ENCODE measurements at places on chromosomes 7 and 10.

DNA sequence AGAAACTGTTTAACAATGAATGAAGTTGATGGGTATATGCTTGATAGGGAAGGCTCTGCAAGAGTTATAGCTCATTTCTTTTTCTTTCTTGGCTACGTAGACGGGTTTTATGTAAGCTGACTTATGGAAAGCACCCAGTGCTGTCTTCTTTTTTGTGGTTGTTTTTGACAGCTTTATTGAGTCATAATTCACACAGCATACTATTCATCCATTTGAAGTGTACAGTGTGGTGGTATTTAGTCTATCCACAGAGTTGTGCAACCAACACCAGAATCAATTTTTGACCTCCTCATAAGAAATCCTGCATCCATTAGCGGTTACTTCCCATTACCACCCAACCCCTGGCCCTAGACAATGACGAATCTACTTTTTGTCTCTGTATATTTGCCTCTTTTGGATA is 240.6 kb upstream of the KIAA1217 start:
- no peak for DNase-seq

GRCh38 chr10:42938351-42938750 is 138.5 kb upstream of the RET start:
- no peak for DNase-seq

GRCh38 chr10:97781618-97782331 is 10.0 kb upstream of the SFRP5 start:
- peak; percentile 24 for DNase-seq

- no peak for DNase-seq
Measured at GRCh38 chr10:93222211-93222754, 148.6 kb downstream of the CYP26A1 start.

GRCh38 chr7:156020566-156020965 is 208.3 kb upstream of the SHH start:
- DNase-seq, result no peak

DNA sequence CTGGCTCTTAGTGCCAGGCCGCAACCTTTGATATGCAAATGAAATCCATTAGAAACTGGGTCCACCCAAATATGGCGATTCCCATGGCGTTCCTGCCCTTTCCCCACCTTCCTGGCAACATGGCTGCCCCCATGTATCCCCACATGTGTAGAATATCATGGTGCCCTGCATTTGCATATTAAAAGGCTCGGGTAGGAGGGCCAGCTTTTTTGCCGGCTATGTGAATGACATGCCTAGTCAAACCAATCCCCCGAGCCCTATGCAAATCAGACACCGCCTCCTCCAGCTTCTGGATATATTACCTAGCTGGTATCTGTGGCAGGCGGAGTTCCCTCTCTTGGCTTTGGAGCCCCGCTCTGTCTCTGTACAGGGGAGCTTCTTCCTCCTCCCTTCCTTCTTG is 18.3 kb downstream of the MMS19 start:
- DNase-seq, result no peak

DNA sequence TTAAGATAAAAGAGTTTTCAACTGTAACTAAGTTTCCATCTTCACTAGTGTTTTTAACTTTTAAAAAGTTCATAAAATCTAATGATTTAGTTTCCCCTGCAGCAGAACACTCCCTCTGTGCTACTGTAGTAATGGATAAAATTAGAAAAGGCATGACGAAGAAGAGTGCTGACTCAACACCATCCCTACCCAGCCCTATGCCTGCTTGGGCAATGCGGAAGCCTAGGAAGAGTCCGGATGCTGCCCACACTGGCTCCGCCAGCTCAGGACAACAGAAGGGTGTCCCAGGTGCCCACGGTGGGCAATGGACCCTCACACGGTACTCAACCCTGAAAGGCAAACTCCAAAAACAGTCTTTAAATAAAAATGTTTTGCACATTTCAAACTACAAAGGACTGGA is 118.2 kb downstream of the LARP4B start:
- DNase-seq, result no peak

- no peak for DNase-seq
Measured at GRCh38 chr10:92627845-92628480, 35.0 kb downstream of the KIF11 start.

- no peak for DNase-seq
Measured at GRCh38 chr10:102997998-102998397, 79.9 kb downstream of the CNNM2 start.

DNA sequence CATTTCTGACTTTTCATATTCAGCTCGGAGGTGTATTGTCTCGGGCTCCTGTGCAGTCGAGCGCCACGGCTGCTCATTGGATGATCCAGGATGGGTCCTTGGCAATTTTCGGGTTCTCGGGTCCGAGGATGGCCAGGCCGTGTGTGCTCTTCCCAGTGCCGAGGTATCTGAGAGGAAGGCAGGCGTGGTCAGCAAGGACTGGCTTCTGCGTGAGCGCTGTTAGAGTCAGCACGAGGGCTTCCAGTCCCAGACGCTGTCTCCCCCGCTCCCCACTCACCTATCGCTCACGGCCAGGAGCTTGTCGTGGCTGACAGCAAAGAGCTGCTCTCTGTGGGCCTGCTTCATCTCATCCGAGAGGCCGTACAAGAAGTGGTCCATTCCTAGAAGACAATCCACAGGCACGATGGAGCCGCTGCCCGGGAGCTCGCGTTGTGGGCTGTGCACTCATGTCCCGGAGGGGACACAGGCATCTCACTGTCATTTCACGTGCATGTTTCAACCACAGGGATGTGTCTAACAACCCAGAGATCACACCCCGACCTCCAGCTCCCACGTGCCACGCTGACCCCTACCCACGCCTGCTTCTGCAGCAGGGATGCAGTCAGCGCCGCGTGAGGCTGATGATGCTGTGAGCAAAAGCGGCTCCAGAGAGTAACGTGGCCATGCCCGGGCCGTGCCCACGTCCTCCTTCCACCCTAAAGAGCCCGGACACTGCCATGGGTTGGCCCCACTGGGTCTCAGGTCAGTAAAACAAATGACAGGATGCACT is 34.4 kb downstream of the PITRM1 start:
- DNase-seq, result no peak

GRCh38 chr10:126519185-126519584 is 130.9 kb upstream of the ADAM12 start:
- DNase-seq, result no peak

- no peak for DNase-seq
Measured at GRCh38 chr7:16708511-16708910, 45.0 kb upstream of the TSPAN13 start.

DNA sequence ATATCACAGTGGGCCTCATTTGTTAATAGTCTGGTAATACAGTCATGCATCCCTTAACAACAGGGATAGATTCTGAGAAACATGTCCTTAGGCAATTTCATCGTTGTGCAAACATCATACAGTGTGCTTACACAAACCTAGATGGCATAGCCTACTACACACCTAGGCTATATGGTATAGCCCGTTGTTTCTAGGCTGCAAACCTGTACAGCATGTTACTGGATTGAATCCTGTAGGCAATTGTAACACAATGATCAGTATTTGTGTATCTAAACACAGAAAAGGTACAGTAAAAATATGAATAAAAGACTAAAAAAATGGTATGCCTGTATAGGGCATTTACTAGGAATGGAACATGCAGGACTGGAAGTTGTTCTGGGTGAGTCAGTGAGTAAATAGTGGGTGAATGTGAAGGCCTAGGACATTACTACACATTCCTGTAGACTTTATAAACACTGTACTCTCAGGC is 12.0 kb upstream of the RHOBTB1 start:
- DNase-seq, result no peak

DNA sequence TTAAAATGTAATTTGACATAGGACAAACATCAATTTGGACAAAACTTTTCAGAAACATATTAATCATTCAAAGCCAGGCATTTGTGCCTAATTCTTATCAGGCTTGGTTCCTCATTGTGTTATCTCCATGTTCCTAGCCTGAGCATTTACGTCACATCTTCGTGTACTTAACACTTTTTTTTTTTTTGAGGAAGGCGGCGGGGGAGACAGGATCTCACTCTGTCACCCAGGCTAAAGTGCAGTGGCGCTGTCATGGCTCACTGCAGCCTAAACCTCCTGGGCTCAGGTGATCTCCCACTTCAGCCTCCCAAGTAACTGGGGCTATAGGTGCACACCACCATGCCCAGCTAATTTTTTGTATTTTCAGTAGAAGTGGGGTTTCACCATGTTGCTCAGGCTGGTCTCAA is 19.8 kb downstream of the HNRNPA2B1 start:
- DNase-seq, result no peak

DNA sequence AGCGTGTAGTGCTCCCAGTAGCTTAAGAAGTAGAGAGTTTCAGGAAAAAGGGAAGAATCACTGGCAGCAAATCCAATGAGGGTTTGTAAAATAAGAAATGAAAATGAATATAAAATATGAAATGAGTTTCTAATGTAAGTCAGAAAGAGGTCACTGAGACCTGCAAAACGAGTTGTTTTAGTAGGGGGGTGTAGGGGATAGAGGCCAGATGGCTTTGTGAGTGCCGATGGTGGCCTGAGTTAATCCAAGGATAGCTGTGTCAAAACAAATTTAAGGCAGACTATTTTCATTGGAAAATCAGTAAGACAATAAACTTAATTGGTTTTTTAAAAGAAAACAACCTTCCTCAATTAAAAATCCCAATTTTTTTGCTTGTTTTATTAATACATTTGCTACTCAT is 745 bp upstream of the ASB15 start:
- DNase-seq, result no peak

DNA sequence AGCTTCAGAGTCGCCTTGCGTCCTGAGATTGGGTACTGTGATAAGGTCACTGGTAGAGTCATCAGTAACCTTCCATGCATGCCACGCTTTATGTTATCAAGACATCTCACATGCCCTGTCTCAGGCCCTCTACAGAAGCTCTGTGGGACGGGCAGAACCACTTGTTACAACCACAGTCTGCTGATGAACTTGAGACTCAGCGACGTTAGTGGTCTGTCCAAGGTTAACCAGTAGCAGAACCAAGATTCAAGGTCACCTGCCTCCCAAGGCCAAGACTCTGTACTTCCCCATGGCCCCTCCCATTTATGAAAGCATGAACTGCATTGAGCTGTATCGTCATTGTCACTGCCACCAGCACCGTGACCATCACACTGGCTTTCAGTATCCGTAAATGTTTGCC is 15.0 kb downstream of the IQCE start:
- DNase-seq, result no peak

DNA sequence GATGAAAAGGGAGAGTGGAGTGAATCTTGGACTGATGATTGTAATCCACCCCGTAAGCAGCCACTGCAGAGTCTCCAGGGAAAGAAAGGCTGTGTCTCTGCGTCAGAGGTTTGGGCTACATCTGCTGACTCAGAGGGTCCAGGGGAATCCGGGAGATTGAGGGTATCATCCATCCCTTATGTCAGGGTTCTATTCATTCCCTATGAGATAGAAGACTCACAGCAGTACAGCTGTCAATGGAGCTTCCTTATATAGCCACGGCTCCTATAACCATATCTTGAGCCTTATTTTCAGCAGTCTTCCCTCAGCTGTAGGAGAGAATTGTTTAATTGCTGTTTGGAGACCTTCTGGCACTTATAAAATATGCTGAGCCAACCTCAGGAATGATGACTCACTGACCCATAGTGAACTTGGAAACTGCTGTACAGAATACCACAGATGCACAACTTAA is 558.2 kb upstream of the PFKP start:
- DNase-seq, result no peak

- no peak for DNase-seq
Measured at GRCh38 chr10:130341356-130341755, 205.2 kb downstream of the GLRX3 start.

DNA sequence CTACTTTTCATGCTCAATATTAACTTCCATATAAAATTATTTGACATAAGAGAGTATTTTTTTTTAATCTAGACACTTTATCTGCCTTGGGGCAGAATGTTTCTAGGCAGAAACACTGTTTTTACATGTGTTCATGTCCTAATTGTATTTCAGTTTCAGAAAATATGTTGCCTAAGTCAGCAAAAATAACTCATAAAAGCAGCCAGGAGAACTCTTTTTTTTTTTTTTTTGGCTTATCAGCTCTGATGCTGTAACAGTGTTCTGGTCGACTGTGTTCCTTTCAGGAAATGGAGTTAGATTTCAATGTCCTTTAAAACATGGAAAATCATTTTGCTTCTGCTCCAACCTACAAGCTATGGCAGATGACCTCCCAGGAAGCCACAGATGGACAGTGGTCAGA is 63.2 kb upstream of the OPALIN start:
- no peak for DNase-seq

DNA sequence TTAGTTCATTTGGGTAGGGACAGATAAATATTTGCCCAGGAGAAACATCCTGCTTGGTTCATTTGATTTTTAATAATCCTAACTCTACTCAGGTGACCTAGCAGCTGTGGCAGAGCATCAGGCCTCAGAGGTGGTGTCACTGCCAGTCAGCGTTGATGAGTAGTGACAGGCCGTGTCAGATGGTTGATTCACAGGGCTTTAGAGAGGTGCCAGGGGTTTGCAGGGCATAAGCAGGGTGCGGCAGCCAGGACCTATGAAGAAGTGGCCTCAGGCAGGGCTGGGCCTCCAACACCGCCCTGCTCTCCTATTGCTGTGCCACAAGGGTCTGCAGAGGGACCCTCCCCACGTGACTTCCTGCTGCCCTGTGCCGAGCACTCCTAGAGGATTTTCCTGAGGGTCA is 128.1 kb downstream of the HECW1 start:
- no peak for DNase-seq

DNA sequence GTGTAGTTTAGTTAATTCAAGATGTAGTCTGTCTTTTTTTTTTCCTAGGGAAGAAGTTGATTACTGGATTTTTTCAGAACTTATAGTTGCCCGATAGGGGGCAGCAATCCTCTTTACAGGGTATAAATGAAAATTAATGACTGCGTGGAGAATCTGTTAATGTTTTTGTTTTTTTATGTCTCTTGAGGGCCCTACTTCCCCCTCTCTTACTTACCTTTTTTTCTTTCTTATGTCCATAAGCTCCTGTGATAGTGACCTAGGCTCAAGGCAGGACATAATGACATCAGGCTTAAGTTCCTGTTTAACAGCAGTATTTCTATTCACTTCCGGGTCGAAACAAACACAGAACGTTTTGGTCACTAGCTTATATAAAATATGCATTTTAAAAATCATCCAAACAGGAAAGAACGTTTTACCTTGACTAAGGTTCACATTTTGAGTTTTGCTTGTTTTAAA is 18.8 kb downstream of the CDC123 start:
- peak; percentile 41 for DNase-seq

GRCh38 chr7:132735476-132735875 is 159.2 kb upstream of the PLXNA4 start:
- no peak for DNase-seq

GRCh38 chr10:68155615-68156210 is 46.4 kb downstream of the MYPN start:
- DNase-seq, result no peak

DNA sequence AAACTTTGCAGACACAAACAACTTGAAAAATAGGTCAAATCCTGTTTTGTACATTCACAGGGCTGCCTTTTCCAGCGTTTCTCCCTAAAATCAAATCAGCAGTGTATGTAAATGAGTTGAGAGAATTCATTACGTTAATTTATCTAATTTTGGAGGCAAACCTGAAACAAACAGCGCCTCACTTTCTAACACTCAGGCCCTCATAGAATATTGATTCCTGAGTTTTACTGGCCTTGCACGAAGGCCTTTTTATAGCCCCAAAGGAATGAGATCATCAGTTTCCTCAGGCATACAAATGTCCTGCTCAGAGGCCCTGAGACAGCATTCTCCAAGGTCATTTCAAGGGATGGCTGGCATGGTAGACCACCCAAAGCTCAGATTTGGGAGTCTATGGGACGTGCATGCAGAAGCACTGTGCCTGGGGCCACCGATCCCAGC is 131.7 kb upstream of the CHST15 start:
- peak; percentile 13 for DNase-seq

GRCh38 chr10:47022311-47023131 is 111.3 kb downstream of the PTPN20 start:
- no peak for DNase-seq
